ENCODE measurements at places on chromosomes 13 and 19.

DNA sequence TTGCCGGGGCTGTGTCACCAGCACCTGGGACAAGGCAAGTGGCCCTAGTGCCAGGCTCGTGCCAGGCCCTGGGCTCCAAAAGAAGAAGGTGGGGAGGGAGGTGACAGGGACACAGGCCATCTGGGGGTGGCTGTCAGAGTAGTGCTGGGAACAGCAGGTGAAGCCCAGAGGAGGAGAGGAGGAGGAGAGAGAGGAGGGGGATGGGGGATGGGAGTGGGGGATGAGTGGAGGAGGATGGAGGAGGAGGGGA lies 18.7 kb downstream of the LSM4 start:
- no peak for DNase-seq

DNA sequence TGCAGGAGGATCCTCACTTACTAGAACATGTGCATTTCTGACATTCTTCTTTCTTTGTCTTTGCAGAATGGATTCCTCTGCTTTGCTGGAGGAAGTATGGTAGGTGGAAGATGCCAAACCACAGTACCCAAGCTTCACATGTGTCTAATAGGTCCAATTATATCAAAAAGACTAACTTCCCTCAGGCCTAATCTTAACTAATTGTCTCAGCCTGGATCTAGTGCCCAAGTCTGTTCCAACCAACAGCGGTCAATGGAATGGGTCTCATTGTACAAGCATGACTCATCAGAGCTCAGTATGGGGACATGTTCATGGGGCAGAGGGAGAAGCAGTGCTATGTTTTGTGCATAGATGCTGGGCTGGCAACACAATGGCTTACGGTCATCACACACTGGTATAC lies 81.6 kb upstream of the CSNK1A1L start:
- DNase-seq = no peak

DNA sequence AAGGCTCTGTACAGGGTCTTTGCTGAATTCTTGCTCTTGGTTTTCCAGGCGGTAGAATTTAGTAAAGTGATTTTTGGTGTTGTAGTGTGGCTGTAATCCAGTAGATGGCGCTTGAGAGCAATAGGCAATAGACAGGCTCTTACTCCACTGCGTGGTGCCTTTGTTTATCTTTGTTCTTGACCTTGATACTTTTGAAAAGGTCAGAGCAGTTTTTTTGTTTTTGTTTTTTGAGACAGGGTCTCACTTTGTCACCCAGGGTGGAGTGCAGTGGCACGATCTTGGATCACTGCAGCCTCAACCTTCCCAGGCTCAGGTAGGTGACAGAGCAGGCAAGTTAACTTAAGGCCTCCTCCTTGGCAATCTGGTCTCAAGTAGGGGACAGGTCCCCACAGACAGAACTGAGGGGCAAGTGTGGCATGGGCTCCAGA lies 12.2 kb upstream of the LILRA5 start:
- no peak for DNase-seq

DNA sequence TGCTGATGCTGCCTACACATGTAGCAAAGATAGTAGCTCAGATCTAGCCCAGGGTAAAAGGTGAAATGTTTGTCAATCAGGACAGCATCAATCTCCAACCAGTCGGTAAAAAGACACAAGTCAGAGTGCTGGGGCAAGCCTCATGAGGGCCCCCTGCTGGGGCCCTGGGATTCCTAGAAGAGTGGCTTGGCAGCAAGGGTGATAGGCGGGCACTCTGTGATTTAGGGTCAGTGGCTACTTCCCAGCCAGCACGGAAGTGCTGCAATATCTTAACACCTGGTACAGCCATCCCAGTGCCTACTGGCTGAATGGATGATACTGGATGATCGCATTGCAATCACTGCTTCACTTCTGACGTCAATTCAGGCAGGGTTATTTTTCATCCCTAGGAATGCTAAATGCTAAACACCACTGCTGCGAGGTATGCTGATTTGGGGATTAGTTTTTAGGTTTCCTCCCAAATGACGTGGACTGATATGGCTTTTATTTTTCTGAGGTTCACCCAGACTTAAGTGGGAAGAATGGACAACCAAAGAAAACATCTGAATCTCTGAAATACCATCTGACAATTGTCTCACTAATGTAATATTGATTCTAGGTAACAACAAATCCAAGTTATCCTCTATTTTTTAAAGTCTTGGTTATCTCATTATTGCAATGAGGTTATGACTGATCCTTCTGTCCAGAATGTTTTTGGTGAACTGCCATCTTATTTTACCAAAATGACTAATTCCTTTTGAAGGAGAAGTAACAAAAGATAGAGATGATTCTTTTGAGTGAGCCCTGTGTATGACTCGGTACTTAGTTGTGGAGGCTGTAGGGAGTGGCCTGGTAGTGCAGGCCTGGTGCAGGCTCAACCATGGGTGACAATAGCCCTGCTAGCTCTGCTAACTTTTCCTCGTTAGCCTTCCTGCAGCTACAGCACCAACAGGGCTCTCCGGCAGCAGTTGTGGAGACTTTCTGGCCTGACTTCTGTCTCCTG lies 432.5 kb downstream of the FGF9 start:
- no peak for DNase-seq

DNA sequence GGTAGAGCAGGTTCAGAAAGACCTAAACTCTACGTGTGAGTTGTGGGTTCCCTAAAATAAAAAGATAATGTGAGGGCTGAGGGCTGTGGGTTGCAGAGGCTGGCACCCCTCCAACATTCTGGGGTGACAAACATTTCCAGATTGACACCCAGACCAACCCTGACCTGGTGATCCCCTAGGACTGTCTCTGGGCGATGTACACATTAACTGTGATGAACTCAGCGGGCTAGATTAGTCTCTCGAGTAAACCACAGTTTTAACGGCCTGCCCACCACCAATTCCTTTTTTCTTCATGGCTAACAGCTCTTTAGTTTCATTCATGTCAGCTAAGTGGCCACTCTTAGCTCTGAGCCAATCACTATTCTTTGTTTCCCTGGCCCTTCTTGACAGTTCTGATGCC lies 24.8 kb downstream of the SIAH3 start:
- DNase-seq = no peak

- DNase-seq = no peak
These were observed 224.9 kb upstream of the STARD13 start for GRCh38 chr13:33510350-33510970.

- DNase-seq = no peak
These were observed 4.1 kb downstream of the ZIC5 start for GRCh38 chr13:99967498-99967868.

- peak; percentile 10 for DNase-seq
These were observed 1.4 kb upstream of the USF2 start for GRCh38 chr19:35267353-35267817.

- no peak for DNase-seq
These were observed 35.4 kb upstream of the MAP3K10 start for GRCh38 chr19:40155749-40156265.

DNA sequence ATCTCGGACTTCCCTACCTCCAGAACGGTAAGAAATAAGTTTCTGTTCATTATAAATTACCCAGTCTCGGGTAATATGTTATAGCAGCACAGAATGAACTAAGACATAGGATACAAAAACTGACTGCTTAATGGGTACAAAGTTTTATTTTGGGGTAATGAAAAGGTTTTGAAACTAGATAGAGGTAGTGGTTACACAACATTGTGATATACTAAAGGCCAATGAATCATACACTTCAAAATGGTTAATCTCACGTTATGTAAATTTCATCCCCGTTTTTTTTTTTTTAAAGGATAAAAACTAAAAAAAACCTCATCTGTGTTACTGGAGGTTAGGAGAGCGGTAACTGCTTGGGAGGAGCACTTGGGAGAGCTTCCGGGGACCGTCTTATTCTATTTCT lies 23.5 kb downstream of the AKT2 start:
- no peak for DNase-seq

GRCh38 chr13:28636069-28636468 lies 22.9 kb upstream of the POMP start:
- DNase-seq = no peak

DNA sequence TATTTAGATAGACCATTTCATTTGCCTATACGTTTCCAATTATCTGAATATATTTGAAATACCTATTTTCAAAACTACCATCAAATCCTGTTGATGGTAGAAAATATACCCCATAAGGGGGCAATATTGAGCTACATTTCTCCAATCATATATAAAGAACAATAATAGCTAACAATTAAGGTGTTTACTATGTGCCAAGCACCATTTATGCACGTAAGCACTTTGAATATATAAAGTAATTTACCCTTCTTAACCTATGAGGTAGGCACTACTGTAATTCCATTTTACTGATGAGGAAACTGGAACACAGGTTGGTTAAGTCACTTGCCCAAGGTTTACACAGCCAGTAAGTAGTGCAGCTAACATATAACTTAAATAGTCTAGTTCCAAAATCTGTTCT lies 79.2 kb downstream of the UBL3 start:
- DNase-seq = no peak

DNA sequence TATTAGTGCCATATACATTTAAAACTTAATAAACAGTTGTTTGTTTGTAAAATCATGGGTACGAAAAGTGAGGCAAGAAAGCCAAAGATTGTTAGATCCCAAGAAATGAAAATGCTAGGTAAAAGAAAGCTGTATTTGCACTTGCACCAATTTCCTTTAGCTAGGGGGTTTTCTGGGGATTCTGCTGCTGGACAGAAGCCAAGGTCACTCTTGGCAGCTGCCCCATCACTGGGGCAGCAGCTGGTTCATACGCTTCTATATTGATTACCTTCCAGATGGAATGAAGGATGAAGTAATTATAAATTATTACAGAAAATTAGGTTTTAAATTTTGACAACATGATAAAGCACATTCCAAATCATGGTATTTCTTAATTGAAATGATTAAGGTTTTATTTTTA lies 127.4 kb downstream of the SLITRK5 start:
- no peak for DNase-seq

DNA sequence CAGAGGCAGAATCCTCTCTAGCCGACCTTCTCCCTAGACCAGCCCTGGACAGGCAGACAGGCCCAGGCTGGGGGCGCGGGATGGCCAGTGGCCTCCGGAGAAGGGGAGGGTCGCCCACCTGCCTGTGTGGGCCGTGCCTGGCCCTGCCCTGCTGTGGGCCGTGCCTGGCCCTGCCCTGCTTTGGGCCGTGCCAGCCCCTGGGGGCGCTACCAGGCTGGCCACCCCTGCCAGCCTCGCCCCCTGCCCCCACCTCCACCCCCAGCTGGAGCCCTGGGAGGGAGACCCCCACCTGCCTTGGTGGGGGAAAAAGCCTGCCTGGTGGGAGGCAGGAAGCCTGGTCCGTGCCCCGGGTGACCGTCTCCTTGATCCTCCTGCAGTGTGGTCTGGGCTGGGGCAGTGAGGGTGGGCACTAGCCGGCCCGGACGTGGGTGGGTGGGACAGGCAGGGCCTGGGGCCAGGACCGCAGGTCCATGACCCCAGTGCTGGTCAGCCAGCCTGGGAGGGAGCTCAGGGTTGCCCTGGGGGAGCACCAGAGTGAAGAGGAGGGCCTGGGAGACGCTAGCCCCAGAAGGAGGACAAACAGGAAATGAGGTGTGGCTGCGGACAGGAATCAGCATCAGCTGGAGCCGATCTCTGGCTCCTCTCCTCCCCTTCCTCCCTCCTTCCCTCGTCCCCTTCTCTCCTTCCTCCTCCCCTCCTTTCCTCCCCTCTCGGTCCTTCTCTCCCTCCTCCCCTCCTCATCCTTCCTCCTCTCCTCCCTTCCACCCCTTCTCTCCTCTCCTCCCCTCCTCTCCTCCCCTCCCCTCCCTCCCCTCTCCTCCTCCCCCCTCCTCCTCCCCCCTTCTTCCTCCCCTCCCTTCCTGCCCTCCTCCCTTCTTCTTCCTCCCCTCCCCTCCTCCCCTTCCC lies 5.1 kb upstream of the MKNK2 start:
- DNase-seq = no peak

GRCh38 chr19:17950310-17951156 lies 16.4 kb upstream of the KCNN1 start:
- no peak for DNase-seq

- no peak for DNase-seq
These were observed 8.5 kb downstream of the SH3GL1 start for GRCh38 chr19:4391701-4392483.

GRCh38 chr19:10096615-10096963 lies 5.9 kb downstream of the ANGPTL6 start:
- no peak for DNase-seq

DNA sequence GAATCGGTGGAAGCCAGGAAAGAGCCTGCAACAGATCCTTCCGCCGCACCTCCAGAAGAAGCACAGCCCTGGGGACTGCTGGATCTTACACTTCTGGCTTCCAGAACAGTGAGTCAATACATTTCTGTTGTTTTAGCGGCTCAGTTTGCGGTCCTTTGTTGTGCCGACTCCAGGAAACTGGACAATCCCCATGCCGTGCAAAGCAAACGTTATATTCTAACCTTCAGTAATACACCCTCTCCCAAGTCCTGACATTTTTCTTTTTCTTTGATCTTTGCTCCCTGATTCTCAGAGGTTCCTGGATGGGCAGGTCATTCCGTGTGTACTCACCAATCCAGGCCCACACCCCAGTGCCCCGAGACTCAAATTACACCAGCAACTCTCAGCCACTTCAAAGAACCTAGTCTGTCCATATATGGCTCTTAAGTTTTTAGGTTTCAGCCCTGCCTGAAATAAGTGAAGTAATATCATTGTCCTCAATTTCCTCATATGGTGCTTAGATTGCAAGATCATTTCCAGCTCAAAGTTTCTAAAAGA lies 387.1 kb upstream of the SGCG start:
- DNase-seq = no peak

DNA sequence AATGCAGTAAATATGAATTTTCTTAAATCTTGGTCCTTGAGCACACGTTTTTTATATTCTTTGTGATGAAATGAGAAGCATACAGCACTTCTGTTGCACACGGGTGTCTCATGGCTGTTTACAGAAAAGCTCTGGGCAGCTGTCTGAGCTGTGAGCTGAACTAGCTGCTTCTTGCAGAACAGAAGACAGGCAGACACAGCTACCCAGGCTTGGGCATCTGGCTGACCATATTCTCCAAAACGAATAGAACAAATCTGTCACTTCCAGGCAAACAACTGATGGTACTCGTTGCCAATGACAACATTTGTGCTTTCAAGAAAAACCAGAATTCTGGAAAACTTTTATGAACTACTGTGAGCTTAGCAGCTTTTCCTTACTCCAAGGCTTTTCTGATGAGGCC lies 16.2 kb downstream of the PCID2 start:
- no peak for DNase-seq

DNA sequence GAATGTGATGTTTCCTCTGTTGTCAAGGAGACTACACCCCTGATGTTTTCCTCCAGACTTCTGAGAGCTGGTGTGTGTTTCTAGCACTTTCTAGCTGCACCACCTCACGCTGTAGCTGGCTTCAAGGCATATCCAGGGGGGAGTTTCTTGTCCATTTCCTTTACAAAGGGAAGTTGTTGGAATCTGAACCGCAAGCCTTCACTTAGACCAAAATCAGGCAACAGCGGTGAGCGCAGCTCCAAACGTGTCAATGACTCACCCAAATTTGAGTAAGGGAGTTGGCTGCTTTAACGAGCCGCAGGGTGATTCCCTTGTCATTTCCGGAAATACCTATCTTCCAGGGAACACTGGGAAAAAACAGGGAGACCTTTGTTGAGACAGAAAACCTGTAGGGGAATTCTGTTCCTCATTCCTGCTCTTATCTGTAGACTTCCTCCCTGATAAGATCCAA lies 2.5 kb downstream of the LDLR start:
- DNase-seq = no peak
